ENCODE measurements at places on chromosomes 2 and 18.
A peak's percentile ranks its signal among the peaks of the same experiment; 100 is the strongest.

DNA sequence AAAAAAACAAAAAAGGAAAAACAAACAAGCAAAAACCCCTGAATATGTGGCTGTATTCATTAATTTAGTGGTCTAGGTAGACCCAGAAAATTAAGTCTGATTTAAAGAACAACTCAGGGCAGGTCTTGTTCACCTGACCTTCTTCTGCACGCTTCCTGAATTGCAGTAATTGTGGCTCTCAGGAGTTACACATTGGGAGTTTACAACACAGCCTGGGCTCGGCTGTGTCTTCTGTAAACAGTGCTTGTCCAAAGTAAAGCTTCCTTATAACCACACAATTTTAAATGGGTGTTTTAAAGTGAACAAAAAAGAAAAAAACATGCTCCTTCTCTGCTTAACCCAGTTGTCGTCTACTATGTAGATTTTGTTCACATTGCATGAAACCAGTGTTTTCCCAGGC lies 8.3 kb upstream of the MTIF2 start:
- DNase-seq, result no peak

DNA sequence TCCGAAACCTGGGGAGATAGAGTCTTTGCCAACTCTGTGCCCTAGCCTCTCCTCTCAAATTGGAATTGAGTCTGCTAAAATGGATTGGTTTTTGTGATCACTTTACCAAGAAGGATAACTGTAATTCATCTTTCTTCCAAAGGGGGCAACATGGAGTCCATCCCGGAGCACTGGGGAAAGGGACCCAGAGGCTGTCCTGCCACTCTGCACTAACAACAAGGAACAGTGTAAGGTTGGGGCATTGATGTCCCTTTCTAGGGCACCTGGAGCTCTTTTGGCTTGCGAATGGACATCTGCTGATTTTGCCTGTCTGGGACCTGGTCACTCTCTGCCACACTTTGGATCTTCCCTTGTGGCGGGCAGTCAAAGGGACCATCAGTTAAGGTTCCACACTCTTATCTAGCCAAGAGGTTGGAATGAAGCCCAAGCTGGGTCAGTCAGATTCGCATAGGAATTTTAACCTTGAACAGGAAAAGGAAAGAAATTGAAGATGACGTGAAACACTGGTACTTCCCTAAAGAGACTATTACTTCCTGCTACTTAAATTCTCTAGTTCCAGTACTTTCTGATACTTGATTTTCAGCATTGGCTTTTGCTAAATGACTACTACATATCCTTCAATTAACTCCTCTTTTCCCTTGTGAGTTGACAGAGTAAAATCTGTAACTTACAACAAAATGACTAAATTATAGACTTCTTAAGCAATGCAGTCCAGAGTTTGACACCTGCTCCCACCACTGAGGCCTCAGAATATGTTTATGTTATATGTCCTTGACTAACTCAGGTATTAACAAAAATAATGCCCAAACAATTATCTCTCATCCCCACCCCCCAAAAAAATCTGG lies 64.7 kb upstream of the KLF7 start:
- DNase-seq, result no peak

GRCh38 chr2:38615237-38615636 lies 12.5 kb upstream of the HNRNPLL start:
- DNase-seq, result no peak

- DNase-seq, result peak; percentile 82
Measured at GRCh38 chr2:235493775-235494715, at the start of gene AGAP1. AGAP1 (plus strand) TSS chr2:235494043.

GRCh38 chr18:42112657-42113420 lies 157.8 kb downstream of the PIK3C3 start:
- DNase-seq, result no peak

GRCh38 chr2:112296407-112296806 lies 21.0 kb downstream of the ZC3H6 start:
- DNase-seq, result no peak

DNA sequence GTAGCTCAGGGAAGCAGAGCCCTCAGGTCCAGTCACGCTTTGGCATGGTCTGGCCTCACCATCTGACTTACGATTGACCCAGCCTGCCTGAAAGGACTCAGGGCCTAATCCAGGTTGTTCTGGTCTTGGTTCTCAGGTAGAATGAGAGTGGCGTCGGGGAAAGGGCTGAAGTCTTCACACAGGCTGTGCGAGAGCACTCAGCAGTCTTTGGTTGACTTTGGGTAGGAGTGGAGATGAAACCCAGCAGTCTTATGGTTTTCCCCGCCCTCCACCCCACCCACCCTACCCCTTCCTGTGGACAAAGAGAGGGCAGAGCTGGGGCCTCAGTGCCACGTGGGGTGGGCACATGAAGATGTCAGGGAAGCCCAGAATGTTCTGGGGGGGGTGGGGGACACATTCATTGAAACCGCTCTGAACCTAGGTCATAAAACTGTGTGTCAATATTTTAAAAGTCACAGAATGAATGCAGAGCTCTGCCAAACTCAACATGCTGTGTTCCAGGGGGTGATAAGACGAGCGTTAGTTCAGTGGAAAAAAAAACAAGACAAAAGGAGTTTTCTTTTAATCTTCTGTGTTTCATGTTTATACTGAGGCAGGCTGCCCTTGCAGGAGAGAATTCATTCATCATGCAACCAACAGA lies 58.6 kb upstream of the ALPP start:
- no peak for DNase-seq
